ENCODE measurements at places on chromosomes 1 and 21. TPM values are rescaled to one million over a fixed set of nuclear protein-coding genes. Genes with fewer than 3 reads are reported as not detected.

Gene SIPA1L2
- total RNA-seq, result 0.44 TPM

Gene CR1L
- not detected for total RNA-seq

Gene YTHDF2
- 63.7 TPM for total RNA-seq

Gene SPRR5
- total RNA-seq, result not detected

Gene TIMM17A
- 74.0 TPM for total RNA-seq

Data from uterine smooth muscle cell (primary cell).